Activated CD4-positive, alpha-beta T cell treated with anti-CD3 and anti-CD28 coated beads, Interleukin-2, amount 50 U/mL, for 48 hours (primary cell): ENCODE measurements at places on chromosomes 11 and 22.

DNA sequence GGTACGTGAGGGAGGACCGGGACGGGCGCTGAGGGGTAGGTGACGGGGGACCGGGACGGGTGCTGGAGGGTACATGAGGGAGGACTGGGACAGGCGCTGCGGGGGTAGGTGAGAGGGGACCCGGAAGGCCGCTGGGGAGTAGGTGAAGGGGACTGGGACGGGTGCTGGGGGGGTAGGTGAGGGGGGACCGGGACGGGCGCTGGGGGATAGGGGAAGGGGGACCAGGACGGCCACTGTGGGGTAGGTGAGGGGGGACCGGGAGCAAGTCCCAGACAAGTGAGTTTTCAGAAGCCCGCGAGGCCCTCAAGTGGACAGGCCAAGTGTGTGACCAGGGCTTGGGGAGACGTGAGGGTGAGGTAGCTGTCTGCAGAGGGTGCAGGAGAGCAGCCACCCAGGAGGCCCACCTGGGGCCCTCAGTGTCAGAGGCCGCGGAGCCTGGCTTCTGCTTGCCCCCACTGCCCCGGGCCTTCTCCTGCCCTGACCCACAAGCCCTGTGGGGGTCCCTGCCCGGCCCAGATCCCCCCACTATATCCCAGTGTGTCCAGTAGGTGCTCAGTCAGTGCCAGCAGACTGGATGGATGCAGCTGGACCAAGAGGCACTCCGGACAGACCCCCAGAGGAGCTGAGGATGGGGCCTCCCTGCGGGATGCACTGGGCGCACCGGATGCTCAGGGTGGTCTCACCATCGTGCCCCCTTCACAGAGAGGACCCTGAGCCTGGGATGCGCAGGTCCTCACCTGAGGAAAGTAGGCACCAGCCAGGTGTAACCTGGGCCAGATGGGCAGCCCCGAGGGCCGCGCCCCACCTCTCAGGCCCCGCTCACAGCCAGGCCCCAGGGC, 44.2 kb upstream of the TH start:
- no peak for DNase-seq

- DNase-seq: no peak
Observed at GRCh38 chr11:126601136-126601535, 245.7 kb downstream of the ST3GAL4 start.

DNA sequence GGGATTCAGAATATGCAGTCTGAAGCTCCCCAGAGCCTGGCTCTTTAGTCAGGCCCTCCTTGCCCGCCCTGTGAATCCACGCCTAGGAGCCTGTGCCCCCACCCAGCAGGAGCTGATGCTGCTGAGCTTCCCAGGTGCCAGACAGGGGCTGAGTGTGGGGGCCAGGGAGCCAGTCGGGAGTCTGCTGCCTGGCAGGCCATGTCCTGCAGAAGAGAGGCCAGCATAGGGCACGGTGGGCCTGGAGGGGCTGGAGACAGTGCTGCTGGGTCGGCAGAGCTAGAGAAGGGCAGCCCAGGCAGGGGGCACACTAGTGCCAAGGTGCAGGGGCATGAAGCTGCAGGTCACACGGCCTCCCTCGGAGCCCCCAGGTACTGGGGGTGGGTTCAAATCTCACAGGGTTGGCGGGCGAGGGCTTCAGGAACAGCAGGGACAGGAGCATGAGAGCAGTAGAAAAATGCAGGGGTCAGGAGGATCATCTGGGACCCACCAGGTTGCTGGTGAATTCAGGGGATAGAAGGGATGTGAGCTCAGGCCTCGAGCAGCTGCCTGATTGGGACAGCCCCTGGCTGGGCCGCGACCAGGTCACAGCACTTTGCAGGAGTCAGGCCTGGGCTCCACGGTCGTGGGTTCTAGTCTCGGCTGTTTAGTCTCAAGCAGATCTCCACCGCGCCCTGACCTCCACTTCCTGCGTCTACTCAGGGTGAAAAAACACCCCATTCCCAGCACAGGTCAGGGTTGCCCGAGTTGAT, 4.1 kb upstream of the SEPTIN5 start:
- no peak for DNase-seq

DNA sequence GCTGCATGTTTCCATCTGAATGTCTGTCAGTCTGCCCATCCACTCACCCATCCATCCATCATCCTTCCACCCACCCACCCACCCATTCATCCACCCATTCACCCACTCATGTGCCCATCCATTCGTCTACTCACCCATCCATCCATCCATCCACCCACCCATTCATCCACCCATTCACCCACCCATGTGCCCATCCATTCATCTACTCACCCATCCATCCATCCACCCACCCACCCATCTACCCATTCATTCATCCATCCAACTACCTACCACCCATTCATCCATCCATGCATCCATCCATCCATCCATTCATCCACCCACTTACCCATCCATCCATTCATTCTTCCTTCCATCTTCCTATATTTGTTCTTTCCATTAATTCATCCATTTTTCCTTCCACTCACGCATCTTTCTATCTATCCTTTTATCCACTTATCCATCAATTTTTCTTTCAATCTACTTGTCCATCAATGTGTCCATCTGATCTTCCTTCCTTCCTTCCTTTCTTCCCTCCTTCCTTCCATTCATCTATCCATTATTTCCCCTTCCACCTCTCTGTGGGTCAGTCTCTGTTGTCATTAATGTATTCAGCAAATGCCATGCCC, 8.0 kb downstream of the CRYBB3 start:
- no peak for DNase-seq

DNA sequence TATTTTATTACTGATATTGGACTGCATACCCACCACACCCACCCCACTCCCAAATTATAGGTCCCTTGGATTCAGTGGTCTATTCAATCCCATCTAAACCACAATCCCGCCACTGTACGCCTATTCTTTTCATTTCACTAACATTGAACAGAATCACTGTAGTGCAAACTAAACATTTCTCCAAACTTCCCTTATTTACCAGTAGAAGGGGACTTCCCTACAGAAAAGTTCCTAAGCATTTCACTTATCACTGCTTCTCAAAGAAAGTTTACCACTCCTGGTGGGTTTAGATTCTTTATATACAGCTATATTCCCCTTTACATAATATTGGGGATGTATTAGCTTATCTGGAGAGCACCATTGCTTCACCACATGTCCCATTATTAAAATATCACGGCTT, 29.3 kb downstream of the OR8B12 start:
- DNase-seq: no peak

- no peak for DNase-seq
Observed at GRCh38 chr11:65189191-65189590, 7.5 kb downstream of the CAPN1 start.

DNA sequence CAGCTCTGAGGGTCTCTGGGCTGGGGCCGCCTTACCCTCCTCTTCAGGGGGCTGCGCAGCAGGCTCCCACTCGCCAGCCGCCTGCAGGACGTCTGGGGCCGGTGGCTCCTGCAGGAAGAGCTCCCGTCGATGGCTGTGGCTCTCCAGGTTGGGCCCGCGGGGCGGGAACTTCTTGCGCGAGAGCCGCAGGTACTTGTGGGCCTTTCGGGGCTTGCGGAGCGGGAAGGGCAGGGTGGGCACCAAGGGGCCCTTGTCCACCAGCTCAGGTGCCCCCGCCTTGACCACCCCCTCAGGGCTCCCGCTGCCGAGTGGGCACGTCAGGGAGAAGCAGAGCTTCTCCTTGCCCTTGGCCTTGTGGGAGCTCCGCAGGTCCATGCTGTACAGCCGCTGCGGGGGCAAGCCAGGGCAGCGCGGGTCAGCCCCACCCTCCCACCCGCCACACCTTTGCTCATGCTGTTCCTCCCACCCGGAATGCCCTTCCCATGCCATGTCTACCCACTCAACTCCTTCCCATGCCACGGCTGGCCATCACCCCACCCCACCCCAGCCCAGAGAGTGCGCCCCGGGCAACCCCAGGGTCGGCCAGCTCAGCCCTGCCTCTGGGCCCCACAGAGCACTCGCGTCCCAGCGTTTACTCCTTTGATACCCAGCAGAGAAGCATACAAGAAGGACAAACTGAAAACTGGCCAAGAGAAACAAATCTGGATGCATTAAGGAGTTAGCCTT, 18.0 kb downstream of the CBX7 start:
- DNase-seq: no peak

- peak; percentile 72 for DNase-seq
Observed at GRCh38 chr11:57349491-57350274, 11.5 kb downstream of the P2RX3 start.

- DNase-seq: no peak
Observed at GRCh38 chr11:18699848-18700261, 1.3 kb downstream of the TMEM86A start.

- DNase-seq: no peak
Observed at GRCh38 chr11:134350381-134350780, 18.6 kb downstream of the GLB1L2 start.

DNA sequence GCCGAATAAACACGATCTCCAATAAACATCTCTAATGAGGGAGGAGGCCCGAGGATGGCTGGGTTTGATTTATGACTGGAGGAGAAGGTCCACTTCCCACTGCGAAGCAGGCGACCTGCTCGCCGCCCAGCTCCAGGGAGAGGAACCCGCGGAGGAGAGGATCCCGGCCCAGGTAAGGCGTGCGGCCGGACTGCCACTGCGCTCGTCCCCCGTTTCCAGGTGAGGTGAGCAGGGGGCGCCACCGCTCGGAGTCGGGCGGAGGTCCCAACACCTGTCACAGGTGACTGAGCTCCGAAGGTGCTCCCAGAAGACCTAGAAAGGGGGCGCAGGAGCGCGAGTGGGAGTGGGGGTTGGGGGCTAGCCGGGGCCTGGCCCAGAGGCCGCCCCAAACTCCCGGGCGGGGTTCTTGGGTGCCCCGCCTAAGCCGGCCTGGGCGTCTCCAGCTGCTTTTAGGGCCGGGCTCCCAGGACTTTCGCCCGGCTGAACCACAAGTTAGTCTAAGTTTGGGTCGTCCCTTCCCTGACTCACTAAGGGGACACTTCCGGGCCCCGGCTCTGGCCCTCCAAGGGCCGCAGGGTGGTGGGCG, 5.4 kb upstream of the PAX6 start:
- DNase-seq: no peak

- DNase-seq: no peak
Observed at GRCh38 chr11:12076840-12077534, 33.4 kb upstream of the MICAL2 start.

- no peak for DNase-seq
Observed at GRCh38 chr11:12238420-12238819, 128.0 kb downstream of the MICAL2 start.

DNA sequence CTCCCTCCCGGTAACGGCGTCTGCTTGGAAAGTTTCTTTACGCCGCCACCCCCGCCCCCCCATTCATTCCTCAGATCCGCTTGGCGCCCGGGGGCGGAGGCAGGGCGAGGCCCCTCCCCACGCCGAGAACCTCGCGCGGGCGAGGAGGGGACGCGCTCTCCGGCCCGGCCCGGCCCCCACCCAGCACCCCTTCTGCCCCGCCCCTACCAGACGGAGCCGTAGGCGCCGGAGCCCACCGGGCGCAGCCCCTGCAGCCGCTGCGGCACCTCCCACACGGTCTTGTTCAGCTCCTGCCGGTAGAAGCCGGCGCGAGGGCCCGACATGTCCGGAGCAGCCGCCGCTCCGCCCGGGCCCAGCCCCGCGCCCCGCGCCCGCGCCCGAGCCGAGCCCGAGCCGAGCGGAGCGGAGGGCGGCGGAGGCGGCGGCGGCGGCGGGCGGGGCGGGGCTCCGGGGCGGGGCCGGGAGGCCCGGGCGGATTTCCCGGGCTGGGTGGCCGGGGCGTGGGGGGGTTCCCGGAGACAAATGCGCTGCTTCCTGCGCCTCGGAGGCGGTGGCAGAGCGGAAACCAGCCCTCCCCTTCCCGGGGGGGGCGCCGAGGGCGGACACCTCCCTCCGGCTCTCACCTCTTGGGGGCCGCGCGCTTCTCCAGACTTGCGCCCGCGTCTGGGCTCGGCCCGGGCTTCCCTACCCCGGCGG, at the start of gene MAPK11:
Gene MAPK11, minus strand, starts transcription at position 411 of the 696 bp plus-strand sequence. Its CDS starts 88 bp downstream, at position 323.
- peak; percentile 75 for DNase-seq

DNA sequence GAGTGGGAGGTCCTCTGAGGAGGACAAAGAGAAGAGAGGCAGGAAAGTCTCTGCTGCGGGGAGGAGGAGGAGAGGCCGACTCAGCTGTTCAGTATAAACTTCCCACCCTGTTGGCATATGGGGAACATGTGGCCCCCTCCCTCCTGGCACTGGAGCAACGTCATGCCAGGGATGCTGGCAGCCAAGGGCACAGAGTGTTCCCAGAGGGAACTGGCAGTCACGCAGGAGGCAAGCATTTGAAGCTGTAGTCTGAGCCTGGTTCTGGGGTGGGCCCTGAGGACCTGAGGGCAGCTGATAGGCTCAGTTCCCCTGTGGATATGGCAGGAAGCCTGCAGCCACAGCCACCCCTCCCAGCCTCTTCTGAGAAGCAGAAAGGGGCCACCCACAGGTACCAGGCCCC, 67.1 kb upstream of the TSPAN18 start:
- DNase-seq: no peak

DNA sequence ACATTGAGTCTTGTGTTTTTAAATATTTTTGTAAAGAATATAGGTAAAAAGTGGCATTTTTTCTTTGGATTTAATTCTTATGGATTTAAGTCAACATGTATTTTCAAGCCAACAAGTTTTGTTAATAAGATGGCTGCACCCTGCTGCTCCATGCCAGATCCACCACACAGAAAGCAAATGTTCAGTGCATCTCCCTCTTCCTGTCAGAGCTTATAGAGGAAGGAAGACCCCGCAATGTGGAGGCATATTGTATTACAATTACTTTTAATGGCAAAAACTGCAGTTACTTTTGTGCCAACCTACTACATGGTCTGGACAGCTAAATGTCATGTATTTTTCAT, 333 bp upstream of the CD3E start:
- DNase-seq: no peak

DNA sequence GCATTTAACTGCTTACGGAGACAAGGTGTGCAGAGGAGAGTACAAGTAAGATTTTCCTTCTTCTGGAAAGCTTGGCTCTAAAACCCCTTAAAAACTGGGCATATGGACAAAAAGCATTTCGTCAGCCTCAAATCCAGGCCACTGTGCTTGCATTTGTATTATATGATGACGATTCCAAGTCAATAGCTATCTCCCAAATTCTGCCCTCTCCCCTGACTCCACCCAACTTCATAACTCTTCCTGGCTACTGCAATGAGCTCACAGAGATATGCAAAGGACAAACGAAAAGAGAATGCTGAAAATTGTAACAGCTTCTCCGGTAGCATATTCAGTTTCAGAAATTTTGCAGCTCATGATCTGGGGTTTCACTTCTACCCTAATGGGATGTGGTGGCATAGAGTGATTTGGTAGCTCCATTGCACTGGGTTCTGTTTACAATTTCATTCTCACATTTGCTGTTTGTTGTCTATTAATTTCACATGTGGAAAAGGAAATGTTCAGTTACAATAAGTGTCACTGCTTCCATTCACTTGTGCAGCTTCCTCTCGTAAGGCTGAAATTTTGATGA, 45.6 kb upstream of the CHRM4 start:
- no peak for DNase-seq

DNA sequence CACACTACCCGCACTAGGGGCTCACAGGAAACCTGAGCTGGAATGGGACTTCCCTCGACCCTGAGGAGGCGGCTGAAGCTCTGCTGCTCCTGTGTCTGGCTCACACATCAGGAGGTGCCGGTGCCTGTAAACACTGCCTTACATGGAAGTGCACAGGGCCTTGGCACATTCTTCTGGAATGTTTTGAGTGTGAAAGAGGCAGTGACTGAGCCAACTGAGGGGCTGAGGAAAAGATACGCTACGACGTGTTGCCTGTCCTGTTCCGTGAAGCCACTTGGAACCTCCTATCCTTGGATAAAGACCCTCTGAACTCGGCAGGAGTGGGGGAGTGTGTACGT, 10.5 kb downstream of the TXN2 start:
- no peak for DNase-seq

GRCh38 chr22:37893583-37893983, 12.5 kb upstream of the MICALL1 start:
- no peak for DNase-seq
